ENCODE measurements at places on chromosomes 11 and 22.

GRCh38 chr11:126862664-126863243 lies 137.8 kb downstream of the KIRREL3 start:
- no peak for DNase-seq

DNA sequence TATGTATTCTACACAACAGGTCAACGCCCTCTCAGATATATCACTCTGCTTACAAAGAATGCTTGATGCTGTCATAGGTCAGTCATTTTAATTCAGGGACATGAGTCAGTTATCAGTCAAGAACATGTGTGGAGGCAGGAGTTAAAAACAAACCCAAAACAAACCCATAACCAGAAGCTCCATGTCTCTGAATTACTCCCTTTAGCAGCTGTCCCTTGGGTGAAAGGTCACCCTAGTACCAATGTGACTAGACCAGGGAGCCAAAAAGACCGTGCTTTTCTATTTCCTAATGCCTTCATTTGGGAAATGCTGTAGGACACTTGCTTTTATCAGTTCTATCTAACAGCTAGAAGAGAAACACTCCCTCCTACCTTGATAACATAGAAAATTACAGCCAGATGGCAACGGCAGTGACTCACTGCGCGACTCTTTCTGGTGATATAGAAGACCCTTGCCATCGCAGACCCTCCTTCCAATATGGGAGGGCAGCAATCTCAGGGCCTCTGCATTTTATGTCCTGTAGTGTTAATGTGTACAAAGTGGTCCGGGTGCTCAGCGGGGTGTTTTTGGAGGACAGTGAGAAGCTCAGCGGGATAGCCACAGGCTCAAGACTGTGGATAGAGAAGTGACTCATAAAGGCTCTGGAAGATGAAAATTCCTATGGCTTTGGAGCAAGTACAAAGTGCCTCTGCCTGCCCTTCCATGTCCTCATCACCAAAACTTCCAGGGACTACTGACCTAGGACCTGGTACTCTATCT lies 24.8 kb downstream of the APOL5 start:
- no peak for DNase-seq

- DNase-seq, result no peak
Measured at GRCh38 chr11:75919525-75919924, 104.5 kb downstream of the UVRAG start.

DNA sequence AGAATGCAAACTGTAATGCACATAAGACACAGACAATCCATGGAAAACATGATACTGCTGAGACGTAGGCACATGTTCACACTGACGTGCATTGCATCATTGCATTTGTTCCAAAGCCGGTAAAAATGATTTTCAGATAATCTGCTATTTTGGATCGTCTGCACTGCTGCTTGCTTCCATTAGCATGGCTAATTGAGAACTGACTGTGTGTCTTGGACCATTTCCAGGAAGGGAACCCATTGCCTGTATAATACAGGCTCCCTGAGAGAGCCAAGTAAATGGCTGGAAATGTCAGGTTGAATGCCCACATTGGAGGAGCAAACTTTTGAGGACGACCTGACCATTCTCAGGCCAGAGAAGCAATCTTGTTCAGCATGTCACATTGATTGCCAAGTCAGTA lies 304.8 kb downstream of the ST3GAL4 start:
- DNase-seq, result no peak

- no peak for DNase-seq
Measured at GRCh38 chr11:114250993-114251814, 45.0 kb upstream of the NNMT start.

GRCh38 chr22:36358533-36359469 lies 29.0 kb downstream of the MYH9 start:
- peak; percentile 72 for DNase-seq

GRCh38 chr11:84594602-84595001 lies 1032.5 kb downstream of the DLG2 start:
- no peak for DNase-seq

- peak; percentile 73 for DNase-seq
Measured at GRCh38 chr11:2885017-2885677, 428 bp downstream of the CDKN1C start.

DNA sequence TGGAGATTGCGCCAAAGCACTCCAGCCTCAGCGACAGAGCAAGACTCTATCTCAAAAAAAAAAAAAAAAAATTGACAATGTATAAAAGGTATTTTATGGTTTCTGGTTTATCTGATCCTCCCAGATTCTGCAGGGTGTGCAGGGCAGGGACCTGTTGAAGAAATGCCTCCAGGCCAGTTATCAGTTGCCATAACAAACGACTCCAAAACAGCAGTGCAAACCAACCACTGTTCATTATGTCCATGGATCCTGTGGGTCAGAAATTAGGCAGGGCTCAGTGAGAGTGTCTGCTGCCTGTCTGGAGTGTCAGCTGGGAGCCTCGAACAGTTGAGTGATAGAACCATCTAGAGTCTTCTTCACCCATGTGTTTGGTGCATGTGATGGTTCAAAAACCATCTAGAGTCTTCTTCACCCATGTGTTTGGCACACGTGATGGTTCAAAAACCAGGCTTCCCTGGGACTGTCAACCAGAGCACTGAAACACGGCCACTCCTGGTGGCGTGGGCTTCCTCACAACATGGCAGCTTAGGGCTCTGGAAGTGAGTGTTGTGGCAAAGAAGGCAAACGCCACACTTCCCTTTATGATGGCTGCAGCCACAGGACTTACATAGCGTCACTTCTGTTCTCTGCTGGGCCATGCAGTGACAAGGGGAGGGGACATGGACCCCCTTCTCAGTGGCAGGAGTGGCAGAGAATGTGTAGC lies 115.1 kb upstream of the CRYBB3 start:
- no peak for DNase-seq

DNA sequence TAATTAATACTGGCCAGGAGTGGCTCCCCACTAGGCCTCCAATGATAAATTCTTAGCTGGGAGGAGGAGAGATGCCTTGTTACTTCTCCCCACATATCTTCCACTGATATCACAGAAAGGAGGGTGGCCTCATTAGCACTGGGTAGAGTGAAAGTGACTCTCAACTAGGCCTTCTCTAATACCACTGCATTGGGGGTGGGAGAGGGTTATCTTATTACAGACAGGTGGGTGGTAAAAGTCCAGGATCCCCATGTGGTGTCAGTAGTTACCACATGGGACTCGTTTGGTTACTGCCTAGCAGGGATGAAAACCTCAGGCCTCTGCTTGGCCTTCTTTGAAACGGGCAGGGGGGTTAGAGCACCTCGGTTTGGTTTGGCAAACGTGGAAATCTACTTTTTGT lies 167.3 kb downstream of the UVRAG start:
- DNase-seq, result no peak

DNA sequence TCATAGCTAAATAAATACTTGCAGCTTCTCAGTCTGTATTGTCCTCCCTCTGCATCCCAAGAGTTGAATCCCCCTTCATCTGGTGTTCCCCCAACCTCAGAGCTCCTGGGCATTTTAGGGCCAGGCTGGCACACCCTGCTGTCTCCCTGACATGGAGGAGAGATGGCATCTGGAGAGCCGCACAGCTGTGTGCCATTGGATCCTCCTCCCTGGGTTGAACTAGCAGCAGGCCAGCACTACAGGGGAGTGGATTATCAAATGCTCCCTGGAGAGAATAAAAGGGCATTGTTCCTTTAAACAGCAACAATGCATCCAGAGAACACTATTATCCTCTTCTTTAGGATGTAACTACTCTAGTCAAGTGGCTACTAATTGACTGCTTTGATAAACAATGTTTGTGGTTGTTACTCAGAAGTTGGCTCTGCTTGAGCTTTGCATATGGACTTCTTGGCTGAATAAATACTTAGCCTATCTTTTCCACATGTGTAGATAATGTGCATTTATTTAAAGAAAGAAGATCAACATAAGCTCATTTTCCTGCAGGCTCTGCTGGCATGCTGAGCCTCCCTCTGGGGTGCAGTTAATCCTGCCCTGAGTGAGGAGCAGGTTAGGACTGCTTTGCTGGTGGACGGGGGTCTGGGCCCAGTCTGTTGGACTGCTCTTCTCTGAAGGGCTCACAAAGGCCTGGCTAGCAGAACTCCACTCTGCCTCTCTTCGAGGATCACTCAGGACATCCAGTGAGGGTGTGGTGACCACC lies 897.2 kb downstream of the TBC1D22A start:
- no peak for DNase-seq

- no peak for DNase-seq
Measured at GRCh38 chr22:41505511-41506220, 36.7 kb downstream of the ACO2 start.

- DNase-seq, result no peak
Measured at GRCh38 chr11:8772571-8773519, 90.3 kb downstream of the RPL27A start.

- peak; percentile 85 for DNase-seq
Measured at GRCh38 chr11:133927690-133928627, 28.8 kb downstream of the IGSF9B start.

DNA sequence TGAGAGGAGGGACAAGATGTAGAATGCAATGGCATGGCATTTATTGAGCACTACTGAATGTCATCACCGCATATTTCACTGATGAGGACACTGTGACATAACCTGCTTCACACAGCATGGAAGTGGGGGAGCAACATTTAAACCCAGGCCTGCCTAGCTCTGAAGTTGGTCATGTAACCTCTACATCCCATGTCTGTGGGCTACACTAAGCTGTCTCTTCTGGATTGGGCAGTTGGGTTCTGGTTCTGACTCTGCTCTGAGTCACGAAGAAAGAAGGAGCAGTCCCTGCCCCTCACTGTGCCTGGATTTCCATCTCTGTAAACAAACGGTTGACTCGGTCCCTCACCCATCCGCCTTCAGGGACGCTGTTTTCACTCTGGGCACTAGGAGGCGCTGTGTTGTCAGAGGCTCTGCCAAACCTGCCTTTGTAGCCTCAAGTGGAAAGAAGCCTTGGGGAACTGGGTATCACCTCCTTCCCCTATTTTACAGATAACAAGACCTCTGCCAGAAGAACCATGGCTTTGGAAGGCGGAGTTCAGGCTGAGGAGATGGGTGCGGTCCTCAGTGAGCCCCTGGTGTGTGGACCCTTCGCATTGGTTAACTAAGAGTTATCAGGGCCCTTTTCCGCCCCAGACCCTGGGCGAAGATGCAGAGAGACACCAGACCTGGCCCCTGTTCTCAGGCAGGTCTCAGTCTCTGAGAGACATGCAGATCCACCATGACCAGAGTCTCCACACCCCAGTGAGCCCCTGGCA lies 12.7 kb upstream of the ARHGEF17 start:
- DNase-seq, result peak; percentile 82

- DNase-seq, result no peak
Measured at GRCh38 chr22:39938509-39939111, 21.6 kb upstream of the TMA7B start.

DNA sequence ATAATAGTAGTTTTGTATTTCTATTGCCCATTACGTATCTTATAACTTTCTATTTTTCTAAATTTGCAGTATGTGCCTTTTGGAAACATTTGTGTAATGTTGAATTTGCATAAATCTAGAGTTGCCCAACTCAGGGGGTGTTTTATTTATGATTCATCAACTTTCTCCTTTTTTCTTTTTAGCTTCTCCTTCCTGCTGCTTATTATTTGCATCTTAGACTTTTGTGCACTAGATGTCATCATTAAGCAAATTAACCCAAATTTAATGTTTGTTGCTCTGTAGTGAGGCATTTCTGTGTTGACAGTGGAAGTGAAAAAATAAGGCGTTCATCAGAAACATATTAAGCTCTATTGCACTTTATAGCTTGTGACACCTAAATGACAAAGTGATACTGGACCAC lies 56.2 kb upstream of the ZBED5 start:
- no peak for DNase-seq

DNA sequence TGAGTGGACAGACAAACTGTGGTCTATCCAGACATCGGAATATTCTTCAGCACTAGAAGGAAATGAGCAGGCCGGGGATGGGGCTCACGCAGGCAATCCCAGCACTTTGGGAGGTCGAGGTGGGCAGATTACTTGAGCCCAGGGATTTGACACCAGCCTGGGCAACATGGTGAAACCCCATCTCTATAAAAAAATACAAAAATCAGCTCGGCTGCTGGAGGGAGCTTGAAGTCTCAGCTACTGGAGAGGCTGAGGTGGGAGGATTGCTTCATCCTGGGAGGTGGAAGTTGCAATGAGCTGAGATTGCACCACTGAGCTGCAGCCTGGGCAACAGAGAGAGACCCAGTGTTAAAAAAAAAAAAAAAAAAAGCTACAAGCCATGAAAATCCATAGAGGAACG lies 8.0 kb upstream of the CTSD start:
- DNase-seq, result no peak

DNA sequence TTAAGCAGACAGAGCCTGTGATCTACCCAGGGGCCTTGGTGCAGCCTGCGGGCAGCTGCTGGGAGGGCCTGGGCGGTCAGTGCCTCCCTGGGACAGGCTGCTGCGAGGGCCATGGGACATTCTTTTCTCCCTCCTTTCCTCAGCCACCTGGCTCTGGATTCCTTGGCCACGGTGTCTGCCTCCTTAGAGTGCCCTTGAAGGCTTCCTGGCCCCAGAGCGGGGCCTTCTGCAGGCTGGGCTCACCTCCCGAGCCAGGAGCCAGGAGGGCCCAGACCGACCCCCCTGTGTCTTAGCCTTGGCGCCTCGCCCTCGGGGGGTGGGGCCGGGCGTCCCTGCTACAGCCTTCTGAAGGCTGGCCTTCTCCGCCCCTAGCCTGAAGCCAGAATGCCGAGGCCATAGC lies 231.2 kb downstream of the TBC1D22A start:
- DNase-seq, result no peak

DNA sequence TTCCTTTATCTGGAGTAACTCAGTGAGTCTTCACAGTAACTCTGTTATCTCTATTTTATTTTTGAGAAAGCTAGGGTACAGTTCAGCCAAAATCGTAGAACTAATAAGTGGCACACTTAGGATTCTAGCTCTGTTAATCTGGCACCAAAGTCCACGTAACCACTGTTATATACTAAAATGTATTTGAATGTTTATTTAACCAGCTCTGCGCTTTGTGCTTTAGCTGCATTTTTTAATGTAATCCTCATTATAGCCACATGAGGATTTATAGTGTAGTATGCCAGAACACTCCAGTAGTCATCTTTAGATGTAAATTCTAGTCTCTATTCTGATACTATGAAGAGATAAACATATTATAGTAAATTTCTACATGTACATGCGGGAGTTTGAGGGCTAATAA lies 36.8 kb downstream of the YAP1 start:
- DNase-seq, result no peak

DNA sequence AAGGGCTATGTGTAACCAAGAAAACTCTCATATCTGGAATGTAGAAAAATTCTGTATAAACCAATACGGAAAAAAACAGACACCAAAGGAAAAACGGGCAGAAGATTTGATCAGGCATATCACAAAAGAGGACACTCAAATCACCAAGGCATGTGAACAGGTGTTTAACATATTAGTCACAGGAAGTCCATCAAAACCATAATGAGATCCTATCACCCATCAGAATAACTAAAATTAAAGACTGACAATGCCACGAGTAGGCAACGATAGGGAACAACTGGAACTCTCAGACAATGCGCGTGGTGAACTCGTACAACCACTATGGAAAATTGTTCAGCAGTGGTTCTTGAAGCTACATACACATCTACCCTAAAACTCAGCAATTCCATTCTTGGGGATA lies 94.5 kb downstream of the MICAL3 start:
- DNase-seq, result no peak

DNA sequence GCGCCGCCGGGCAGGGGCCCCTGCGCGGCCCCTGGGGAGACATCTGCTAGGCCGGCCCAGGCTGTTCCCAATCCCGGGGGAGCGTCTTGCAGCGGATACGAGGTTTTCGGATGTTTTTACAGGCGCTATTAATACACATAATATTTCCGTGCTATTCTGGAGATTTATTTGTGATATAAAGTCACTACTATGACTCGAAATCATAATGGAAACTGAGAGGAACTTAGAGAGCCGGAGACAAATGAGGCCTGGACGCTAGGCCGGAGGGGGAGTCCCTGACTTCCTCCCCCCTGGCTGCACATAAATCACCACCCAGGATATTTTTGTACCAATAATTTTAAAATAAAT lies 91.7 kb upstream of the ANO1 start:
- DNase-seq, result no peak
